ENCODE measurements at places on chromosomes 7 and 10.

- DNase-seq, result no peak
Measured at GRCh38 chr10:110416776-110417711, 80.7 kb upstream of the DUSP5 start.

DNA sequence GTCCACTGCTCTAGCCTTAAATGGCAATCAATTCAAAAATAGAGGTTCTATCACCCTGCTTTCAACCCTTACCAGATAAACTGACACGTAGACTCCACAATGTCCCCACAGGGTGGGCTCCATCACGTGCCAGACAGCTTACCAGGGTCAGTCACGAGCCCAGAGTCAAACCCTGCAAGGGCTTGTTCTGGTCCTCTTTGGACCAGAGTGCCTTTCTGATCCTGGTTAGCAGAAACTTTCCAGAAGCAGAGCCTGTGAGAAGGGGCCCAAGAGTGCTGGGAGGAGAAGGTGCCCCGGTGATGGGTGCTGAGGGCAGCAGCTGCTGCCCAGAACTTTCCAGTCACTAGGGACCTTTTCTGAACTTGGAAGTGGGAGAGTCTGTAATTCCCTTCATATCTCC, 354 bp upstream of the GIMAP5 start:
- no peak for DNase-seq

- no peak for DNase-seq
Measured at GRCh38 chr10:111138544-111138943, 61.7 kb downstream of the ADRA2A start.

DNA sequence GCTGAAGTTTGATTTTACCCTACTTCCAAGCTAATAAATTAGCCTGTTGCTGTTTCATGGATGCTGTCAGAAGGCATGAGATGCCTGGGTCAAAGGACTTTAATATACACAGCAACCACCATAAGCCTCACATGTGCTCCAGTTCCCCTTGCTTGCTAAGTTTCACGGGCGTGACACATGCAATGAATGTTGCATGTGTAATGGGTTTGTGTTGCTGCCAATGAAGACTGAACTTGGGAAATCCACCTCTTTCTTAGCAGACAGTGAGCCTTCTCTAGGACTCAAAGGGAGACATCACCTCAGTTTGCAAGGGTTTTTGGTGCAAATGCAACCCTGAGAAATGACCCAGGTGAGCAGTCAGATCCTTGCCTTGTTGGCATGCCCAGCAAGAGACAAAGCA, 505.5 kb upstream of the PODXL start:
- DNase-seq, result no peak

GRCh38 chr7:140342727-140343514, 55.4 kb downstream of the SLC37A3 start:
- DNase-seq, result no peak

DNA sequence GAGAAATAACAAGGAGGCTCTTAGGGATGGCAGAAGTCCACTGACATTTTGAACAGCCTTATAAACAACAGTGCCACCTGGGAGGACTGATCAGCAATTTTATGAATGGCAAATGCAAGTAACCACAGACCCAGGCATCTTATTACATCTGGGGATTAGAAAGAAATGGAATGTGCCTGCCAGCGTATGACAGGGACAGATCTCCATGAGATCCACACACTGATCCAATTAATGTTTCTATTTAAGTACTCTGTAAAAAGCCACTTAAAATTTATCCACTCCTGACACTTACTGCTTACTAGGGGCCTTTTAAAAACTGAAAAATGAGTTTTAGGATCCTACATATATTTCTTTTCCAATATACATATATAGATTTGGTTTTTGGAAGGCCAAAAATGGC, 28.6 kb downstream of the PARD3 start:
- no peak for DNase-seq

DNA sequence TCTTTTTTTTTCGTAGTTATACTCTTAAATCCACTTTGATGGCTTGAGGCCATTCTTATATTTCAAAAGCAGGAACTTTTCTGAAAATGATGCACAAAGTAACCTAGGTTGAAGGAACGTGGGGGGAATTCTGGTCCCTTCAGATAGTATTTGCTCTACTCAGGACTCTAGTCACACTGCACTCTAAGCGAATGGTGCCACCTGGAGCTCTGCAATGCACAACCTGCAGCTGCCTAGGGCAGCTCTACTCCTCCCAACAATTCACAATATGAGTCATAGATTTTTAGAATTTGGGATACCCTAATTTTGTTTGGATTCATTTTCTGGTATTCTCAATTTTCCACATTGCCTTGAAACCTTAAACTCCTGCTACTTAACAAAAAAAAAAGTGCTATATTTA, 17.3 kb downstream of the SYPL1 start:
- DNase-seq, result no peak

GRCh38 chr10:21516242-21517131, 9.0 kb downstream of the SKIDA1 start:
- peak; percentile 26 for DNase-seq

- no peak for DNase-seq
Measured at GRCh38 chr10:34003561-34003960, 669.1 kb upstream of the NRP1 start.

GRCh38 chr7:17031906-17032551, 150.2 kb upstream of the AGR3 start:
- peak; percentile 66 for DNase-seq

- no peak for DNase-seq
Measured at GRCh38 chr10:79073784-79074432, 5.1 kb downstream of the ZMIZ1 start.

DNA sequence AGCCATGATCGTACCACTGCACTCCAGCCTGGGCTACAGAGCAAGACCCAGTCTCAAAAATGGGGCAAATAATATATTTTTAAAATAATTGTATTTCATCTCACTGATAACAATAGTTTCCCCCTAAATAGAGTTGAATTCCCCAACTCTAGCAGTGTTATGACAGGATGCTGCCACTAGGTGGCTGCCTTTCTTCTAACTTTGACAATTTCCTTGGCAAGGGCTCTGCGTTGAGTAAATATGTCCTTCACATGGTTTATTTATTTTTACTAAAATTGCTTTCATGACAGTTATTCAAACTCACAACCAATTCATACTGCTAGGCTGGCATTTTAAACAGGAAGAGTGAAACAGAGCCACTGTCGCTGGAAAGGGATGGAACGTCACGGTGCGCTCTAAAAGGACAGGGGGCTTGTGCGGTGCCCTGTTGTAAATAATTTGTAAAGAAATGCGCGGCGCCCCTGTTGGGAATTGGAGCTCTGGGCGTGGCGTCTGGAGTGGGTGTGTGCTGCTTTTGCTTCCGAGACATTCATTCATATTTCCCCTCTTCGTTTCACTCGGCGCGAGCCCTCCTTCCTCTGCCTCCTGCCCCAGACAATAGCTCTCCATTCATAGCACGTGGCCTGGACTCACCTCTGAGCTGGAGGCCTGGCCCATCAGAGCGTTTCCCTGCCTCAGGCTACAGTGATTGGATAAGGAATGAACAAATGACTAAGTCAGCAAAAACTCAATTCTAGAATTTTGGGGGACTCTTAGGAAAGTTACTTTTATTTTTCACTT, 20.5 kb upstream of the PITRM1 start:
- DNase-seq, result peak; percentile 71
